ENCODE measurements at places on chromosomes 5 and 9. TPM values are rescaled to one million over a fixed set of nuclear protein-coding genes. Genes with fewer than 3 reads are reported as not detected.

The FYB1 gene
- 14.6 TPM for total RNA-seq

The ZBTB26 gene
- 3.3 TPM for total RNA-seq

The RETREG1 gene
- 5.4 TPM for total RNA-seq

The PCDHB2 gene
- 0.09 TPM for total RNA-seq

The TRIM7 gene
- total RNA-seq: 0.50 TPM

The B4GALT1 gene
- 58.1 TPM for total RNA-seq

The LMAN2 gene
- total RNA-seq: 279 TPM

The ARL10 gene
- 2.1 TPM for total RNA-seq
